ENCODE measurements at places on chromosomes 7 and 10. TPM values are rescaled to one million over a fixed set of nuclear protein-coding genes. Genes with fewer than 3 reads are reported as not detected.

DNA sequence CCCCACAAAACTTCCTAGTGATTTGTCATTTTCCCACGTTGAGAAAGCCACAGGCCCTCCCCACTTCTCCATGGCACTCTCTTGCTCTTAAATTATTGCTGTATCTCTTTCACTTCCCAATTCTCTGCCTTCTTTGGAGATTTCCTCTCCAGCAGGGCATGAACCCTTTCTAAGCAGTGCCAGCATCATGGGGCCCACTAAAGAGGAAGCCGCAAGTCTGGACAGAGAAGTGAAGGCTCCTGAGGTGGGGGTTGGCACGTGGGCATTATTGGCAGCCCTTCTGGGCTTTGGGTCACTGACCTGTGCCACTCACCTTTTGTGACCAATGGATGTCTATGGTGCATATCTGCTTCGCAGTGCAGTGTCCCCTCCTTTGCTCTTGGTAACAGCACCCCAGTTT lies 97.7 kb upstream of the TCF7L2 start:
- DNase-seq, result no peak

DNA sequence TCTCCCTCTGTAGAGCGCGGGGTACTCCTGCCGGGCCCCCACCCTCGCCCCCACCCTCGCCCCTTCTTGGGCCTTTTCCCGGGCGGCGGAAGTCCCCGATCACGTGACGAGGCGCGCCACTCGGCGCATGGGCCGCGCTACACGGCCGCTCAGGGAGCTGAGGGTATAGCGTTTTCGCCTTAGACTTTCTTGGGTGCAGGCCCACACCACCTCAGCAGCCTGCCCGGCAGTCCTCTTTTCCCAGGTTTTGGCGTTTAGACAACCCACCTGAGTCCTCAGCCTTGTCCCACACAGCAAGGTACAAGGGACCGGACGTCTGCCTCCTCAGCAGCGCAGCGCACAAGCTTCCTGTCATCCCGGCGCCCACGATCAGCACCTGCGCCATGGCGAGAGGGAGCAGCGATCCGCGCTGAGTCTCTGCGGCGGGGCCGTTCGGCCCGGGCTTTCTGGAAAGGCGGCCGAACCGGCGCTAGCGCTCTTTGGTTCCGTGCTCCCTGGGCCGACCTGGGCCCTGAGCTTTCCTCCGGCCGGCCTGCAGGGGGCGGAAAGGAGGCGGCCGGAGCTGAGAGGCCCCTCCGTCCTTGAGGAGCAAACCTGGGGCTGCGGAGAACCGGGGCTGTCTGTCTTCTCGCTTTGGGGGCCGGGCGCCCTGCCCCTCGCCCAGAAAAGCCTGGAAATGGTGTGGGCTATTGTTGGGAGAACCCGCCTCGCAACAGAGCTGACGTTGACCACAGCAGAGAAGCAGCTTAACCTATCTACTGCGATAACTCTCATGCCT lies at the start of gene RNLS:
Gene RNLS (minus strand): TSS at position 513 of the 778 bp plus-strand sequence.
- no peak for DNase-seq

- no peak for DNase-seq
Measured at GRCh38 chr10:91335147-91335546, 75.0 kb upstream of the HECTD2 start.

DNA sequence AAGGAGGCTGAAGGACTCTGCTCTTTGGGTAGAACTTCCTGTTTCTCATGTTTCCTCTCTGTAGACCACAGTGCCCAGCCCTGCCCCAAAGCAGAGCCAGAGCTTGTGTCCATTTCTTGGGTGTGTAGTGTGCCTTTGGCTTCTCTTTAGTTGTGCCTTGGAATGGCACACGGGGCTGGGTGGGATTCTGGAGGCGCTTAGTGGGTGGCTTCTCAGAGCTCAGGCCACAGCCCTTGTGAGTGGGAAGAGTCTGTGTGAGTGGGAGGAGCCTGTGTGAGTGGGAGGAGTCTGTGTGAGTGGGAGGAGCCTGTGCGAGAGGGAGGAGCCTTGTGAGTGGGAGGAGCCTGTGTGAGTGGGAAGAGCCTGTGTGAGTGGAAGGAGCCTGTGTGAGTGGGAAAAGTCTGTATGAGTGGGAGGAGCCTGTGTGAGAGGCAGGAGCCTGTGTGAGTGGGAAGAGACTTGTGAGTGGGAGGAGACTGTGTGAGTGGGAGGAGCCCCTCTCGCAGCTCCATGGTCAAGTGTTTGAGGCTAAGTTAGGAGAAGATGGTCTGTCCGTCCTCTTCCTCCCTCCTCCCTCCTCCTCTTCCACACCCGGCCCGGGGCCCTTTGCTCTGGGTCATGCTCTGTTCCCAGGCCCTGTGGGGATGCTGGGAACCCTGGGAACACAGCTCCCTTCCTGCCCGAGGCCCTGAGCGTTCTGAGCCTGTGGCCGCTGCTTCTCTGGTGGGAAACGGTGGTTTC lies 153.0 kb downstream of the GRK5 start:
- DNase-seq, result no peak

RAMP3 gene
- total RNA-seq, result not detected

MLXIPL gene
- not detected for total RNA-seq

All from H4 (cell line).